GM03348 (cell line): ENCODE measurements at places on chromosomes 6 and 20.

DNA sequence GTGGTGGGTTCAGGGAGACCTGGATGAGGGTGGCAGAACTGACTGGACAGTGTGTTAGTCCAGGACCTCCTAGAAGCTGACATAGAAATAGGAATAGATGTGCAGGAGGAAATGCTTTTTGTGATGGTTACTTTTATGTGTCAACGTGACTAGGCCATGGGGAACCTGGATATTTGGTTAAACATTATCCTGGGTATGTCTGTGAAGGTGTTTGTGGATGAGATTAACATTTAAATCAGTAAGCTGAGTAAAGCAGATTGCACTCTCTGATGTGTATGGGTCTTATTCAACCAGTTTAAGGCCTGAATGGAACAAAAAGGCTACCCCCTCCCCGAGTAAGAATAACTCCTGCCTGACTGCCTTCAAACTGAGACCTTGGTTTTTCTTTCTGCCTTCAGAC, 219.3 kb downstream of the DHX35 start:
- DNase-seq: no peak

- no peak for DNase-seq
Measured at GRCh38 chr6:77454386-77454785, 8.9 kb downstream of the HTR1B start.

DNA sequence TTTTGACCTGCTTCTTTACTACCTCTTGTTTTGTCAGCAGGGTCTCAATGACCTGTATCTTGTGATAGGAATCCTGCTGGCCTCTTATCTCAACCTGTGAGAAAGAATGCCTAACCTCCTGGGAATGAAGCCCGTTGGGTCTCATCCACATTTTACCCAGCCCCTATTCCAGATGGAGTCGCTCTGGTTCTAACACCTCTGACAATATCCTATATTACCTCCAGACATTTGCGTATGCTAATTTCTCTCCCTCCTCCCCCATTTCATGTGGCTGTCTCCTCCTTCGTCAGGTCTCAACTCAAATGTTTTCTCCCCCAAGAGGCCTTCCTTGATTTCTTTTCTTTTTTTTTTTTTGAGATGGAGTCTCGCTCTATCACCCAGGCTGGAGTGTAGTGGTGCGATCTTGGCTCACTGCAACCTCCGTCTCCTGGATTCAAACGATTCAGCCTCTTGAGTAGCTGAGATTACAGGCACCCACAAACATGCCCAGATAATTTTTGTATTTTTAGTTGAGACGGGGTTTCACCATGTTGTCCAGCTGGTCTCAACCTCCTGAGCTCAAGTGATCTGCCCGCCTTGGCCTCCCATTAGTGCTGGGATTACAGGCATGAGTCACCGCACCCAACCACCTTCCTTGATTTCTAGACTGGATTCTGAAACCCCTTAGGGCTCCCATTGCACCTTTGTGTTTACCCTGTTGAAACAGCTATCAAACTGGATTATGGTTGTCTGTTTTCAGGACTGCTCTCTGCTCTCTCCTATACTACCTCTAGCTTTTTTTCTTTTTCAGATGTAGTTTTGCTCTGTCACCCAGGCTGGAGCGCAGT, 49.5 kb upstream of the B4GALT5 start:
- no peak for DNase-seq

DNA sequence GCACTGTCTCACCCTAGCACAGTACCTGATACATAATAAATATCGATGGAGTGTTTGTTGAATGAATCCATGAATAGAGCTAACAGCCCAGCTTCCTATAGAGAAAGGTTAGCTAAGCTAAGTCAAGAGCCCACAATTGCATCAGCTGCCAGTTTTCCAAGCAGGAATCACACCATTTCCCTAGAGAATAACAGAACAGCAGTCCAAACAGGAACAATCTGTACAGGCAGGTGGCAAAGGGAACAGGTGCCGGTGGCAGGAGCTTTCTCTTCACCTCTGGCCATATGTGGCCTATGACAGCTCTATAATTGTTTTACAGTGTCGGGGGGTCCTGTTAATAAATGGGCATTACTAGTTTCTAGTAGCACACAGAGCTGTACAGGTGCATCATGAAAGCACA, 38.8 kb downstream of the ISM1 start:
- no peak for DNase-seq

GRCh38 chr6:20700375-20700774, 166.1 kb downstream of the CDKAL1 start:
- no peak for DNase-seq

- no peak for DNase-seq
Measured at GRCh38 chr6:121724576-121724975, 289.1 kb downstream of the GJA1 start.

DNA sequence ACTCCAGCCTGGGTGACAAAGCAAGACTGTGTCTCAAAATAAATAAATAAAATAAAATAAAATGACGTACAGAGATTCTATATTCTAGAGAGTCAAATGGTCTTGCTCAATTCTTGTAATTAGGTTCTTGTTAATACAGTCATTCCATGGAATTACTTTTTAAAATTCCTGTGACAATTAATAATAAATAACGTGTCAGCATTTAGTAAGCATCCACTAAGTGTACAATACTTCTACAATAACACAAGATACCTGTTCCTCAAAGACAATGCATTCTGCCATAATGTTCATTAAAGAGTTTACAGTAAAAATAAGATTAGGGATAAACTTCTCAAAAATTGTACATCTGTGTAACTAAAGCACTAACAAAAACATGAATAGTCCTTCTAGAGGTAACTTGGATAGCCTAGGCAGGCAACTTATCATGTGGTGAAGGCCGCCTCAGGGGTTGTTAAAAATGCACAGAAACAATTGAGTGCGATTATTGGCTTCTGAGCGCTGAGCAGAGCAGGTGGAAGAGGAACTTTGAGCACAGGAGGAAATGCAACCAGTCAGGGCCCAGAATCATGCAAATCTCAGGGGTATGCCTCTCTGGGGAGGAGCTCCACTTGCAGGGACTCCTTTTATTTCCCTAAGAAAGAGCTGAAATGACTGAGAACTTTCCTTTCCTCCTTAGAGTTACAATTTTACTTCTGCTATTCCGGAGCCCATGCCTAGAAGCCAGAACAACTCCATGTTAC, 37.1 kb downstream of the QRSL1 start:
- DNase-seq: no peak

DNA sequence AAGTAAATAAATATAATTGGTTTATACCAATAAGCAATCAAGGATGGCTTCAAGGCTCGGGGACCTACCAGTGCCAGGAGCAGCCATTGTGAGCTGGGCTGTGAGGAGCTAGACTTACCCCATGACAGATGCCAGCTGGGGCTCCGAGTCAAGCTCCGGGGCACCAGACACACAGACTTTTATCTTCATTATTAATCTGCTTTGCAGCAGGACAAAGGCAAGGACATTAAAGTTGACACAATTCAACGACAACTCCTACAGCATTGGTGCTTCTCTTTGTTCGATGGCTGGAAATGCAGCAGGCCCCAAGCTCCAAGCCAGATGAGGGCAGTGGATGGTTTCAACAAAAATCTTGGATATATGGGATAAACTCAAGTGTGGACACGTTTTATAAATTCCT, 68.3 kb downstream of the CD24 start:
- DNase-seq: no peak

- no peak for DNase-seq
Measured at GRCh38 chr20:20711413-20711812, 1.0 kb downstream of the RALGAPA2 start.

DNA sequence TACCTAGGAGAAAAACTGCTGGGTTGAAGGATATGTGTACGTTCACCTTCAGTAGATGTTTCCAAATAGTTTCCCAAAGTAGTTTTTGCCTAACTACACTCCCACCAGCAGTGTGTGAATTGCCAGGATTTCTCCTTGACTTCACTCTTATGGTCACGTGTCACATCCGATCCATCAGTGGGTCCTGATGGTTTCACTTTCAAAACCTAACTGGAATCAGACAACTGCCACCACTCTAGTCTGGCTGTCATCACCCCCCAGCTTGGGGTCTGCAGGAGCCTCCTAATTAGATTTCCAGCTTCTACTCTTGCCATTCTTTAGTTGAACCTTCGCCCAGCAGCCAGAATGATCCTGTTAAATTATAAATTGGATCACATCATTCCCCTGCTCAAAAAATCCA, 8.5 kb upstream of the SLC12A5 start:
- DNase-seq: no peak

GRCh38 chr6:142811923-142812322, 133.1 kb downstream of the HIVEP2 start:
- DNase-seq: no peak

- no peak for DNase-seq
Measured at GRCh38 chr6:31874084-31874670, 4.6 kb downstream of the SLC44A4 start.

DNA sequence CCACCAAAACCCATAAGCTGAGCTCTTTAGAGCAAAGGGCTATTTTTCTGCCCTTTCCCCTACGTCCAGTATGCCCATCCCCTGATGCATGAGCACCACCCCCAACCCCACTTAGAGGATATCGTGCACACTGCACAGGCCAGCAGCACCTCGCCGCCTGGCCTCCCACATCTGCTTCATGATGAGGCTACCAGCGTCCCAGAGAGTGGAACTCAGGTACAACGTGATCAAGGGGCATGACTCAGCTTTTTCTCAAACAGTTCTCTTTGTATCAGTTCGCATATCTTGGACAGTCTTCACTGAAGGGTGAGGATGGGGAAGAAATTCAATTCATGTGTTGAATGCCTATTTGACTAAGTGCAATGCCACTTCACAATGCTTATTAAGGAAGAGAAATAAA, 81.9 kb upstream of the QKI start:
- no peak for DNase-seq

- no peak for DNase-seq
Measured at GRCh38 chr6:163683105-163683622, 268.6 kb downstream of the QKI start.

- DNase-seq: peak; percentile 42
Measured at GRCh38 chr6:12280902-12281301, 9.3 kb upstream of the EDN1 start.

GRCh38 chr6:134407791-134408190, 89.9 kb upstream of the SGK1 start:
- no peak for DNase-seq

DNA sequence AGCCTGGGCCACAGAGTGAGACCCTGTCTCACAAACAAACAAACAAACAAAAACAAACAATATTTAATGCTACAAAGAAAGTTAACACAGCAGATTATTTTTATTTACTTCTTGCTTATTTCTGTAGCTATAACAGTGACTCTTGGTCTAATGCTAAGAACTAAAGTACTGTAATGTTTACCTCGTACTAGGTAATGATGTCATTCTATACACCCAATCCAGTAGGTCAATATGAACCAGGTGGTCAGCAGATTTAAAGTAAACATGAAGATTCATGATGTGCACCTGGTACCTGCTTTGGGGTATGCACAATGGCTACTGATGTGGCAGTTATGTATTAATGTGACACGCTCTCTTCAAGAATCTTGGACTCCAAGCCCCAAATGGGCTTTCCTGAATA, 36.6 kb upstream of the CARMIL1 start:
- no peak for DNase-seq

DNA sequence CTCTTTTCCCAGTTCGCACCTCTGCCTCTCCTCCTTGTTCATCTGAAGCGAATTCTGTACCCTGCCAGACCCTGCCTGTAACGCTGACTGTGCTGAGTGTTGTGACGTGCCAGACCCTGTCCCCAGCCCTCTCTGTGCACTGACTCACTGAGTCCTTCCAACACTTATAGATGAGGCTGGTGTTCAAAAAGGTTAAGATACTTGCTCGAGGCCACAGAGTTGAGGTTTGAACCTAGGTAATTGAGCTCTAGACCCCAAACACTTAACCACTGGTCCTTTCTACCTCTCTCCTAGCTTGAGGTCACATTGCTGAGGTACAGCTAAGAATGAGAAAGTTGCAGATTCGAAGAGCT, 45.7 kb upstream of the NEDD9 start:
- no peak for DNase-seq

DNA sequence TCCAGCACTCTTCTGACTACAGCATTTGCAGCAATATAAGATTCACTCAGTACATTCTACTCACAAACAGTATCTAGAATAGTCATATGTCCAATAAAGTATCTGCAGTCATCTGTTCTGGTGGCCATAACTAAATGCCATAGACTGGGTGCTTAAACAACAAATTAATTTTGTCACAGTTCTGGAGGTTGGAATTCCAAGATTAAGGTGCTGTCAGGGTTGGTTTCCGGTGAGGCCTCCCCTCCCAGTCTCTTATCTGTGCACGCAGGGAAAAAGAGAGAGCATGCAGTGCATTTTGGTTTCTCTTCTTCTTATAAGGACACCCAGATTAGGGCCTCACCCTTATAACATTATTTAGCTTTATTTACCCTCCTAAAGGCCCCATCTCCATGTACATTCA, 21.3 kb upstream of the NUS1 start:
- DNase-seq: no peak

DNA sequence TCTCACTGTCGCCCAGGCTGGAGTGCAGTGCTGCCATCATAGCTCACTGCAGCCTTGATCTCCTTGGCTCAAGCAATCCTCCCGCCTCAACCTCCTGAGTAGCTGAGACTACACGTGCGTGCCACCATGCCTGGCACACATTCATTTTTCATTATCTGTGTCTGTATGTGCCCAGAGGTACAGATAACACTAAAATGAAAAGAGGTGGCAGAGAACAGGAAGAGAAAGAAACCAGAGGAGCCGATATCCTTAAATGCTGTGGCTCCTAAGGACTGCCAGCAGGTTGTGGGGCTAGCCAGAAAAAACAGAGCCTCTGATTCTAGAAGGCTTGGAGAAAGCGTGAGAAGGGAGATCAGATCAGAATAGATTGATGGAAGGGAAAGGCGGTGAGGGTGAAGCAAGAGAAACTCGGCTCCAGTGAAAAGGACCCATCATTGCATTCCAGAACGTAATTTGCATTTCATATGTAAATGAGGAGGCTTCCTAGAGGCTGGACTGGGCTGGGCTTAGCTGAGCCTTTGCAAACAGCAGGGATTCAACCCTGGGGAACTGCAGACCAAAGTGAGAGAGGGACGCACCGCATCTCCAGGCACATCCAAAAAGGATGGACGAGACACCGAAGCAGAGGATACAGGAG, 64.2 kb downstream of the GCNT2 start:
- DNase-seq: no peak

DNA sequence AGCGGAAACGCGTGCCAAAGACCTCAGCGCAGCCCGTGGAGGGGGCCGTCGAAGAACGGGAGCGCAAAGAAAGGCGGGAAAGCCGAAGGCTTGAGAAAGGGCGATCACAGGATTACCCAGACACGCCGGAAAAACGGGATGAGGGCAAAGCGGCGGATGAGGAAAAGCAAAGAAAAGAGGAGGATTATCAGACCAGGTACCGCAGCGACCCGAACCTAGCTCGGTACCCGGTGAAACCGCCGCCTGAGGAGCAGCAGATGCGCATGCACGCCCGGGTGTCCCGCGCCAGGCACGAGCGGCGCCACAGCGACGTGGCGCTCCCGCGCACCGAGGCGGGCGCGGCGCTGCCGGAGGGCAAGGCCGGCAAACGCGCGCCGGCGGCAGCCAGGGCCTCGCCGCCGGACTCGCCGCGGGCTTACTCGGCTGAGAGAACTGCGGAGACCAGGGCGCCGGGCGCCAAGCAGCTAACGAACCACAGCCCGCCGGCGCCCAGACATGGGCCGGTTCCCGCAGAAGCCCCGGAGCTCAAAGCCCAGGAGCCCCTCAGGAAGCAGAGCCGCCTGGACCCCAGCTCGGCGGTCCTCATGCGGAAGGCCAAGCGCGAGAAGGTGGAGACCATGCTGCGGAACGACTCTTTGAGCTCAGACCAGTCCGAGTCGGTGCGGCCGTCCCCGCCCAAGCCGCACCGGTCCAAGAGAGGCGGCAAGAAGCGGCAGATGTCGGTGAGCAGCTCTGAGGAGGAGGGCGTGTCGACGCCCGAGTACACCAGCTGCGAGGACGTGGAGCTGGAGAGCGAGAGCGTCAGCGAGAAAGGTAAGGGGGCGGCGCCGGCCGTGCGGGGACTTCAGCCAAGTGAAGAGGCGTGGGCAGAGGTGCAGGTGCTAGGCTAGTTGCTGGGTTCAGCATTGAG, 296.2 kb downstream of the RIMS1 start:
- peak; percentile 49 for DNase-seq
